ELF-1 (cell line): ENCODE measurements at places on chromosomes 7 and 10.

GRCh38 chr7:85452674-85453073, 265.8 kb upstream of the SEMA3D start:
- no peak for DNase-seq

DNA sequence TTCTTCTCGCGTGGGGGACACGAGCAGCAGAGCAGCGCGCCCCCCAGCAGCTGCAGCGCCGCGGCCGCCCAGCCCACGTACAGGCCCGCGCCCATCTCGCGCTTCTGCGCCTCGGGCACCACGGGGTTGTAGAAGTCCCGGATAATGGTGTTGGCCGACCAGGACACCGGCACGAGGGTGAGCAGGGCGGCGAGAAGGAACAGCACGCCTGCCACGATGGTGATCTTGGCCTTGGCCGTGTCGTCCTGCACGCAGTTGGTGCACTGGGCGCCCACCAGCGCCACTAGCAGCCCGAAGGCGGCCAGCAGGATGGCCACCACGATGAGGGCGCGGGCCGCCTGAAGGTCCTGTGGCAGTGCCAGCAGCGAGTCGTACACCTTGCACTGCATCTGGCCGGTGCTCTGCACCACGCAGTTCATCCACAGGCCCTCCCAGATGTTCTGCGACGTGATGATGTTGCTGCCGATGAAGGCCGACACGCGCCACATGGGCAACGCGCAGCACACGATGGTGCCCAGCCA, 529 bp downstream of the CLDN3 start:
- peak; percentile 26 for DNase-seq

- DNase-seq, result no peak
These were observed 792.9 kb upstream of the GHITM start for GRCh38 chr10:83346266-83346910.

DNA sequence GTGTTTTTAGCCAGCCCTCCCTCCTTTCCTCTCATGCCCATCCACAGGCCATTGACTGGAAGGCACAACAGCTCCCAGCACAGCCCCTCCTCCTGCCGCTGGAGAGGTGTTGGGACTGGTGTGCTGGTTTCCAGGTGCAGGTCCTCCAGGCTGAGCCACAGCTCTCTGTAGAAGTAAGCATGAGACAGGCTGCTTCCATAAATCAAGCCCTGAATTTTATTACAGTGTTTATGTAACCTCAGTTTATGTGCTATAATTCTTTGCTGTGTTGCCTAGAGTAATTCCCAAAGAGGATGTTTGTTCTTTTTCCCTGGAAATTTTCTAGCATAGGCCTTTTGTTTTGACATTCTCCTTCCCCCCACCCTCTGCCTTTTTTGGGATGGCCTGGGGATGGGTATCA, 445.8 kb downstream of the AUTS2 start:
- DNase-seq, result no peak

- no peak for DNase-seq
These were observed 110.3 kb downstream of the ARHGAP22 start for GRCh38 chr10:48494611-48495010.

GRCh38 chr7:96949766-96950165, 55.6 kb upstream of the DLX6 start:
- no peak for DNase-seq

DNA sequence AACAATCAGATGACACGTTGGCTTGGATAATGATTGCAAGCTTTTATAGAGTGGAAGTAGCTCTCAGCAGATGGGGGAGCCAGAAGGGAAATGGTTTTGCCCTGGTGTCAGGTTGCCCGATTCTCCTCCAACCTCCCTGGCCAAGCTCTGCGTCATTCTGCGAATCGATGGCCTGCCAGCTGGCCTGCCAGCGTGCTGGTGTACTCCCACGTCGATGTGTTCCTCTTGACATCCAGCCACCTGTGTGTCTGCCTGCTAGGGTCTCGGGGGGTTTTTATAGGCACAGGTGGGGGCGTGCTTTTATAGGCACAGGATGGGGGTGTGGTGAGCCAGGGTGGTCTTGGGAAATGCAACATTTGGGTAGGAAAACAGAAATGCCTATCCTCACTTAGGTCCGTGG, 4.6 kb downstream of the NET1 start:
- no peak for DNase-seq

DNA sequence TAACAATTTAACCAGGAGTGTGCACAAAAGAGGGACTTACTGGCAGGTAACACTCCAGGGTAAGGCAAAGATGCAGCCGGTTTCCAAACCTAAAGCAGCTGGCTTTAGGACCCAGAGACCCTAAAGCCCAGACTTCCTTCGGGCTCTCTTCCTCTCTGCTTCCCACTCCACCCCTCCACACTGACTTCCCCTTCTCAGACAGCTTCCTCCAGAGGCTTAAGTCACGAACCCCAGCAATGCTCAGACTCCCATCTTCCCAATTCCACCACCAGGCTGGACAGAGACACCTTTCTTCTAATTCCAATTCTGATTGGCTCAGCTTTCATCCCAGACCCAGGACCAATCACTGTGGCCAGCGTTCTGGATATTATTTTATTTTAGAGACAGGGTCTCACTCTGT, 24.8 kb downstream of the STYXL1 start:
- no peak for DNase-seq

- DNase-seq, result no peak
These were observed 88.7 kb downstream of the SORBS1 start for GRCh38 chr10:95472304-95473088.

DNA sequence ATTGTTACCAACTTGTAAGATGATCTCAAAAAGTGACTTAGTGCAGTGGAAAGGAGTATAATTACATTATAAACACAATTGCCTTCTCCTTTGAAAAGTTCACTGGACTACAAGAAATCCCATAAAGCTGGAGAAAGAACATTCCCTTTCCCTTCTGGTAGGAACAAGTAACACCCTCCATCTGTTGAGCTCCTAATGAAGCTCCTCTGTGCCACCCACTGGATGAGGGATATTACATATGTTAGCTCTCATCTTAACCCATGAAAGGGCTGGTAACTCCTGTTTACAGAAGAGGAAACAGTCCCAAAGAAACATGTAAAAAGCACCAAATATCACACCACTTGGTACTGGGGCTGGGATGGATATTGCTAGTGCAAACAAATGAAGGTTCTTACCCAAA, 8.1 kb downstream of the PGAM1 start:
- DNase-seq, result no peak

DNA sequence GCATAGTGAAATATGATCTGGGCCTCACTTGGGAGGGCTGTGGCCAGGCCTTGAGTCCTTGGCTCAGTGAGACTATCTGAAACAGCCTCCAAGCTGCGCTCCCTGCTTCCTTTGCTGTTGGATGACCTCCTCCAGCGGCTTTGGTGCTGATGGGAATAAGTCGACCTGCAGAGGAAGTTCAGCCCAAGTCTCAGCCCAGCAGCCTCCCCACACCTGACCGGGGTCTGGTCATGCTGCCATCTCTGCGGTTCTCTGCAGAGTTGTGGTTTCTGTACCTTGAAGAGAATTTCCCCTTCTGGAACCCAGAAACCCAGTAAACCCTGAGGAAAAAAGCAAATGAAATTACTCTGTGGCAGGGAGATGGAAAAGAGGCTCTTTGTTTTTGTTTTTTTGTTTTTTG, 4.6 kb upstream of the RBAK start:
- peak; percentile 8 for DNase-seq

GRCh38 chr10:93501650-93502049, 5.2 kb downstream of the CEP55 start:
- no peak for DNase-seq

DNA sequence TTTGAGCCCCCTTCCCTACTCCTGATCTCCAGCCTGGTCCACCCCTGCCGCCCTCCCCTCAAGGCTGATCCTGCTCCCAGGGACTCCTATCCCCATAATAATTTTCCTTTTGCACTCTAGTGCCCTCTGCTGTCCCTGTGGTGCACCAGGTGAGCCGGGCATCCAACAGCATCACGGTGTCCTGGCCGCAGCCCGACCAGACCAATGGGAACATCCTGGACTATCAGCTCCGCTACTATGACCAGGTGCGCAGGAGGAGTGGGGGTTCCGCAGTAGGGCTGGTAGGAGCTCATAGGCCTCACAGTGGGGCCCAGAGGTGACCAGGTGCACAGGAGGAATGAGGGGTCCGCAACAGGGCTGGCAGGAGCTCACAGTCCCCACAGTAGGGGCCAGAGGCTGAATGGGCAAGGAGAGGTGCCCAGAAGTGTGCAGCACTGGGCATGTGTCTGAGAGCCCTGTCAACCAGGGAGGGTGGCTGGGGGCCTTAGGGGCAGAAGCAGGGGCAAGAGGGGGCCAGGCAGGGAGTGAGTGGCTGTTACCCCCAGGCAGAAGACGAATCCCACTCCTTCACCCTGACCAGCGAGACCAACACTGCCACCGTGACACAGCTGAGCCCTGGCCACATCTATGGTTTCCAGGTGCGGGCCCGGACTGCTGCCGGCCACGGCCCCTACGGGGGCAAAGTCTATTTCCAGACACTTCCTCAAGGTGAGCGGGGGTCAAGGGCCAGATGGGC, 11.7 kb downstream of the EPHB6 start:
- peak; percentile 77 for DNase-seq

DNA sequence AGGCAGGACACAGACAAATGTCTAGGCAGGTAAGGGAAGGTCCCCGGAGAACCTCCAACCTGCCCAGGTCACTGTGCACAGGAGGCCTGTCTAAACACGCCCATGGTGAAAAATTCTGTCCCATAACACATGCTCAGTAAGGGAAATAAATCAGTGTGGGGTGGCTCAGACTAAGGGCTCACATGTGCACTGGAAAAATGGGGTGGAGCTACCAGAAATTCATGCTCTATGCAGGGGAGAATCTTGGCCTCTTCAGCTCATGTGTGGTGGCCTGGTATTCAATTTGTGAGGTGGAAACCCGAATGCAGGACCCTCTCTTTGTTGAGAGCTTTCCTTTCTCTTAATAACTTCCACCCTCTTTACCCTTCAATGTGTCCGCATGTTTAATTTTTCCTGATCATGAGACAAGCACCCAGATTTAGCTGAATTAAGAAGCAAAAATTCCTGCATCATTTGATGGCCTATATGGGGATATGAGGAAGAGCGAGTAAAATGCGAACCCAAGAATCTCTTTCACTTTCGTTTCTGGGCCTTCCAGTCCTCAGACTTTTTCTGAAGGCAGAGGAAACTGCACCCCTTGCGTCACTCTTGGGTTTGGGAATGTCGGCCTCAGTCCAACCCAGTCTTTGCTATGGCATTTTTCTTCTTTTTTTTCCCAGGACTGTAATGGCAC, 163.2 kb downstream of the DGKB start:
- no peak for DNase-seq

- no peak for DNase-seq
These were observed 656.1 kb upstream of the FOXK1 start for GRCh38 chr7:4025694-4026615.

DNA sequence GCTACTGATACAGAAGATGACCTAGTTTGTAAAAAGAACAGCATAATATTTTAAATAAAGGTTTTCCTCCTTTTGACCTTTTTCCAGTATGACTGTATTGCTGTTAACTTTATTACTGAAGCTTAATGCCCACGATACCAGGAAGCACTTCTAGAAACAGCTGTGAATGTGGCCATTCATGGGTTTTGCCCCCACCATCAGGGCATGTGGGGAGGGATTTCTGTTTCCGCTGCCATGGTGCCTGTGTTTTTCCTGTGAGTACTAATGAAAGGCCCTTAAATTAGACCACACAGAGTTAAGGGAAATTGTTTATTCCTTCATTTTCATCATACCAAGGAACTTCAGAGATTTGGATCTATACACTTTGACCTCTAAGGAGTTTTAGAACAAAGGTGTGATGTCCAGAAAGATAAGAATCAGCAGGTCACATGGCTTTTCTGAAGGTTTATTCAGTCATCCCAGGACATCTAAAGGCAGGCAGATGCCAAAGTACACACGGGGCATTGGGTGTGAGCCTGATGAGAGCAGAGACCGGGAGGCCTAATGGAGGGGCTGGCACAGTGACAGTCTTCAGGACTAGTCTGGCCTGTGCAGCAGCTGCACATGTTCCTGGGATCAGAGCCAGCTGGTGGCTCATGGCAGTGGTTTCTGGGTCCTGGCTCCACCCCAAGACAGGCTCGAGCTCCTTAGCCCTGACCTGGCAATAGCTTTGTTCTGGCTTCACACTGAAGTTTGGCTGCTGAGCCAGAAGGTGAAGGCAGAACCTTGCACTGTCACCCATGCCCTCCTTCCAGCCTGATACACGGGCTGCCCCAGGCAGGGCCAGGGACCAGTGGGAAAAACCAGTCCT, 190.9 kb downstream of the REEP3 start:
- peak; percentile 33 for DNase-seq
